ENCODE measurements at places on chromosomes 2 and 18. TPM values are rescaled to one million over a fixed set of nuclear protein-coding genes. Genes with fewer than 3 reads are reported as not detected.

The LRRC30 gene
- total RNA-seq: not detected

The CTIF gene
- 196 TPM for total RNA-seq

DNA sequence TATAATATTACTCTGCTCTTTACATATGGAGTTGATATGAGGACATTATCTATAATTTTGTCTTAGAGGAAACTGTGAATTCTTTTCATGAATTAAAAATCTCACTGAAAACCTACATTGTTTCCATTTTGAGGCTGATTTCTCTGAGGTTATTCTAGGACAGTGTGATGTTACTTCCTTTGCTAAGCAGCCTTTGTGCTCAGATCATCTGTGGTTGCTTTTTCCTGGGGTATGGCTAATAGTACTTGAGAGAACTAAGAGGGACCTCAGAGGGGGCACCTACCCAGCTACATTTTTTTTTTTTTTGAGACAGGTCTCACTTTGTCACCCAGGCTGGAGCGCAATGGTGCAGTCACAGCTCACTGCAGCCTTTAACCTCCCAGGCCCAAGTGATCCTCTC lies 8.7 kb upstream of the MPP4 start:
- DNase-seq: no peak

- DNase-seq: no peak
These were observed 42.9 kb downstream of the WDR75 start for GRCh38 chr2:189483980-189484740.

- no peak for DNase-seq
These were observed 32.2 kb upstream of the CREB1 start for GRCh38 chr2:207497596-207497995.

GRCh38 chr2:2107141-2107540 lies 223.9 kb downstream of the MYT1L start:
- no peak for DNase-seq

DNA sequence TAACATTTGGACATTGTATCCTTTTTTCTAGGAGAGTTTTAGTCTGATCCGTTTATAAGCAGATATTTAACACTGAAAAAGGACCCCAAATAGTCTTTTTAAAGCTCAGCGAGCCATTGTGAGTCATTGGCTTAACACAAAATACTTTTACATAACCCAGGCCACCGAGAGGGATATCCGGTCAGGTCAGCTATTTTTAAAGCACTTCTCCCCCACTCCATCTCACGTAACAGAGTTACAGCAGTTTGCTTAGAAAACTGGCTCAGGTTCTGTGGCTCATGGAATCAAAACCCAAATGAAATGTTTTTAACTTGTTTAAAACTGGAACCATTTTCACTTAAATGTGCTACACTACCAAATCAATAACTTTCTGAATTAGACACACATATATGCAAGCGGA lies 23.9 kb downstream of the COL4A3 start:
- no peak for DNase-seq

GRCh38 chr2:2502201-2502549 lies 171.1 kb upstream of the MYT1L start:
- DNase-seq: no peak

GRCh38 chr2:79982445-79982844 lies 322.1 kb downstream of the LRRTM1 start:
- no peak for DNase-seq

GRCh38 chr2:7736646-7737305 lies 819.6 kb downstream of the RNF144A start:
- DNase-seq: no peak

GRCh38 chr18:58438958-58439300 lies 190.0 kb downstream of the ALPK2 start:
- DNase-seq: no peak

Data from mesenteric fat pad (tissue), 1 donor.